ENCODE measurements at places on chromosomes 7 and 10.

GRCh38 chr10:44956226-44956625 lies 3.4 kb upstream of the RASSF4 start:
- DNase-seq = no peak

DNA sequence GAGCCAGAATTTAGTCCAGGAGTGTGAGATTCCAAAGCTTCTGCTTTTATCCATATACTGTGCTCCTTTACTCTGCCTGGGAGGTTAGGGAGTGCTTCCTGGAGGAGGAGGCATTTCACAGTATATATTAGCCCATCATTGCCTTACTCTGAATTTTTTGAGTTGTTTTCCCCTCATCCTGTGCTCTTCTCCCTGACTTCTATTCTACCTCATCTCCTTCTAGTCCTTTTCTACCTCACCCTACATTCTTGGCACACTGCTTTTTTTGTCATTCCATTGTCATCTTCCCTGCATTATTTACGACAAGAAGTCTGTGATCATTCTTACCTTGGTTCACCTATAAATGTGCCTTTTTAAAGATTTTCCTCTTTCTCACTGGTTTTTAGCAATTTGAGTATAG lies 21.3 kb downstream of the STK17A start:
- no peak for DNase-seq

GRCh38 chr7:155971180-155971770 lies 159.0 kb upstream of the SHH start:
- no peak for DNase-seq

DNA sequence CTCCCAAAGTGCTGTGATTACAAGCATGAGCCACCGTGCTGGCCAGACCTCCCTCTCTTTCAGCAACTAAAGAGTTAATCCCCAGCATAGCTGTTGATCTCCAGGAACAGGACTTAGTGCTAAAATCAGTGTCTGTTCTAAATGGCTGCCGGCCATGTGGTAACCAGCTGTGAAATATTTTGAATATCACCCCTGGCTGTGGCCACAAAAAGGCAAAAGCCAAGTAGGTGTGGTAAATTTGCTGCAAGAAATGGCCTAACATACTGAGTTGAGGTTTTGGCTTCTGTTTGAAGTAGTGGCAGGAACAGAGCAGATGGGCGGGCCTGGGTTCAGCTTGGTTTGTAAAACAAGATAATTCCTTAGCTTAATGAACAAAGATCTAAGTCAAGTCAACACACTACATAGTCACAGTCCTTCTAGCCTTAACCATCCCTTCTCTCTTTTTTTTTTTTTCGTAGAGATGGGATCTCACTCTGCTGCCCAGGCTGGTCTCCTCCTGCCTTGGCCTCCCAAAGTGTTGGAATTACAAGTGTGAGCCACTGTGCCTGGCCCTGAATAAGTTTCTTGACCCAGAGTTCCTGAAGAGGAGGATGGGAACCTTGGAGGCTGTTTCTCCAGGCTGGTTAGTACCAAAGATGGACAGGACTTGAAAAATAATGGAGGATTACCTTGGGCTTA lies 22.7 kb upstream of the AGFG2 start:
- DNase-seq = no peak

GRCh38 chr7:130884437-130885417 lies 150.7 kb upstream of the KLF14 start:
- DNase-seq = no peak

DNA sequence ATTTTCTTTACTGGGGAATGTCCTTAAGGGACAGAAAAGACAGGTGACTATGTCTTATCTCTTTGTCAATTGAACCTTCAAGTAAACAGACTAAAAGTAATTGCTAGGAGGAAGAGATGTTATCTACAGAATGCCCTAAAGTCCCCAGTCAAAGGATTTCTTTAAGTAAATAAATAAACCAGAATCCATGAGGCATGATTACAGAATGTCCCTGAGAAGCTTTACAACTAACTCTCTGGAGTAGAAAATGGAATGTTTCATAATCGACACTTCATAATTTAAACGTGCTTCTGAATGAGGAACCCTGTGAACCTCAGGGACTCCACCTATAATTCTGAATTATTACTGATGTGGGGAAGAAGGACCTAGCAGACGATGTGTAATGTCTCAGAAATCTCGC lies 187.9 kb upstream of the IMMP2L start:
- DNase-seq = no peak

DNA sequence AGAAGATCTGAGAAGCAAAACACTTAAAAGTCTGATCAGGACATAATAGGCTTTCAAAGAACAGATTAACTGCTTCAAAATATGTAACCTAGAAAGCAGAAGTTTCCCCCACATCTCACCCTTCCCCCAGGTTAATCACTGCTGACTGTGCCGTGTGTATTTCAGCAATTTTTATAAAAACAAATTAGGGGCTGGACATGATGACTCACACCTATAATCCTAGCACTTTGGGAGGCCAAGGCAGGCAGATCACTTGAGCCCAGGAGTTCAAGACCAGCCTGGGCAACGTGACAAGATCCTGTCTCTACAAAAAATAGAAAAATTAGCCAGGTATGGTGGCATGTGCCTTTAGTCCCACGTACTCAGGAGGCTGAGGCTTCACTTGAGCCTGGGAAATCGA lies 67.6 kb upstream of the GATA3 start:
- DNase-seq = no peak

- no peak for DNase-seq
Observed at GRCh38 chr10:3803927-3804741, 19.1 kb upstream of the KLF6 start.

GRCh38 chr7:93060025-93060424 lies 57.8 kb downstream of the SAMD9 start:
- no peak for DNase-seq

DNA sequence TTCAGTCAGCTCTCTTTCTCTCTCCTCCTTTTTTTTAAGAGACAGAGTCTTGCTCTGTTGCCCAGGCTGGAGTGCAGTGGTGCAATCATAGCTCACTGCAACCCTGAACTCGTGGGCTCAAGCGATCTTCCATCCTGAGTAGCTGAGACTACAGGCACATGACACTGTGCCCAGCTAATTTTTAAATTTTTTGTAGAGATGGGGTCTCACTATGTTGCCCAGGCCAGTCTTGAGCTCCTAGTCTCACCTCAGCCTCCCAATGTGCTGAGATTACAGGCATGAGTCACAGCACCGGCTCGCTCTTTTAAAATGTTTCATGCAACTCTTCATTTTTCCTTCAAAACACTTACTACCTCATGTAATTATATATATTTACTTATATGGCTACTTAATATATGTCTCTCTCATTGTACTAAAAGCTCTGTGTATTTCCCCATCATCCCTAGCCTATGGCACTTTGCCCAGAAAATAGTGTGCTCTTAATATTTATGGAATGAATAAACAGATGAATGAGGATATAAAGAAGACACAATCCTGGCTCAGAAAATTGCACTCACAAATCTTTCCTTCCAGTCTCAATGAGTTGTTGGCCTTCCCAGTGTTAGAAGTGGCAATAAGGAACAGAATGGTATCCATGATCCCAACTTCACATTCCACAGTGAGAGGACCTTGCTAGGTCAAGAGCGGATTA lies 33.9 kb downstream of the EBLN1 start:
- DNase-seq = no peak

DNA sequence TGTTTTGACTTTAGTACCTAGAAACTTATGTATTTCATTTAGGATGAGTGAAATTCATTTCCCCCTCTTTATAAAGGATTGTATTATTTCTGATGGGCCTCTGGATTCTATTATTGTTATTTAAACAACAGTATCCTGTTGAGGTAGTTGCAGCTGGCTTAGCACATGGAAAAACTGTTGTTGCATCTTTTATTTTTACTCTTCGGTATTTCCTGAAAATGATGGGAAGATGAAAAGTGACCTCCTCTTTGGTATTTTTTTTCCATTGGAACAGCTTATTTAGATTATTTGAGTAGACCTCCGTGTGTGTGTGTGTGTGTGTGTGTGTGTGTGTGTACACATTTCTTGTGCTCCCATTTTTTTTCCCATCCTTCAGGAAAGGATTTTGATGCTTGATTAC lies 129.8 kb downstream of the PRKG1 start:
- no peak for DNase-seq

DNA sequence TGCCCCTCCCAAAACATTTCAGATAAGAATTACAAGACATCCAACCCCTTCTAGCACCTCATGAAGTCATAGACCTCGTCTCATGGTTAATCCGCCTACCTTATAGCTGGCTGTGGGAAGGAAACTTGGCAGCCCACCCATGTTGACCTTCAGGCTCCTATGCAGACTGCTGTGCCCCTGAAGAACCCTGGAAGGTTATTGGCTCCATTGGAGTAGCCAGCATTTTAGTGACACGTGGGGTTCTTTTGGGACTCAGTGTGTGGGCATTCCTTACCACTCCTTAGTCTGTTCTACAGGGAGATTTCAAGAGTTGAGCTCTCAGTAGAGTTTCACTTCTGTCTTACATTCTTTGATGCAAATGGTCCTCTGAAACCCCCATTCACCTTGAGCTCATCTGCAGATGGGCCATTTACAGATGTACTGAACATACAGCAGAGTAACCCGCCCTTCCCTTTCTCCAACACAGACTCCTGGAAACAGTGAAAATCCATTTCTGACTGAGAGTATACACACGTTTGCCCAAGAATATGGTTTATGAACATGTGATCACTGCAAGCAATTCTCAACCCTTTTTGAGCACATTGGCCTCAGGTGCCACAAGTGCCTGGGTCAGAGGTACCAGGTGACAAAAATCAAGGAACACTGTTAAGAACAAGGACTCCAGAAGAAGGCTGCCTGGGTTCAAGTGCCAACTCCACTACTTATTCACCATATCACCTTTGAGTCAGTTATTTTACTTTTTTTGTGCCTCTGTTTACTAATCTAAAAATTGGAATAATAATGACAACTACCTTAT lies 54.0 kb upstream of the HECW1 start:
- DNase-seq = no peak

DNA sequence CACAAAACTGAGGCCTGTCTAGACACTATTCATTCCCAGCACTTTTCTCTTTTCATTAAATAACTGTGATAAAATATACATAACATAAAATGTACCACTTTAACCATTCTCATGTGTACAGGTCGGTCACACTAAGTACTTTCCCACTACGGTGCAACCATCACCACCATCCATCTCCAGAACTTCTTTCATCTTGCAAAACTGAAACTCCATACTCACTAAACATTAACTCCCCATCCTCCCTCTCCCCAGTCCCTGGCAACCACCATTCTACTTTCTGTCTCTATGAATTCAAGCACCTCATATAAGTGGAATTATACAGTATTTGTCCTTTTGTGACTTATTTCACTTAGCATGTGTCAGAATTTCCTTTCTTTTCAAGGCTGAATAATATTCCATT lies 53.0 kb downstream of the ARHGAP12 start:
- no peak for DNase-seq

Data from naive B cell (primary cell).